Fibroblast of mammary gland (primary cell): ENCODE measurements at places on chromosomes 7 and 10.

DNA sequence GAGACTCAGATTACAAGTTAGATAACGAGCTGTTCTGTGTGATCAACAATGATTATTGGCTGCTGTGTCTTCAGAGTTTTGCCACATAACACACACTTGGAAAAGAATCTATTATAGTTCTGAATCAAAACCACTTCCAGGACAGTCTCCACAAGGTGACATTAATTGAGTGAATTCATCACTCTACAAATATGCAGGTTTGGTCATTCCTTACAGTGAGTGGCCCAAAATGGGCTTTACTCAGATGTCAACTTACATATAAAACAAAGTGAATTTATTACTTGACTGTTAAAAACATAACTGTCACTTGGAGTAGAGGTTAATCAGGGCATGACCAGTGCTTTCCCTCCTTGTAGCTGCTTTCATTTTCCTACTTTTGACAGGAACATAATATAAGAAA lies 984.3 kb downstream of the REEP3 start:
- DNase-seq: no peak

DNA sequence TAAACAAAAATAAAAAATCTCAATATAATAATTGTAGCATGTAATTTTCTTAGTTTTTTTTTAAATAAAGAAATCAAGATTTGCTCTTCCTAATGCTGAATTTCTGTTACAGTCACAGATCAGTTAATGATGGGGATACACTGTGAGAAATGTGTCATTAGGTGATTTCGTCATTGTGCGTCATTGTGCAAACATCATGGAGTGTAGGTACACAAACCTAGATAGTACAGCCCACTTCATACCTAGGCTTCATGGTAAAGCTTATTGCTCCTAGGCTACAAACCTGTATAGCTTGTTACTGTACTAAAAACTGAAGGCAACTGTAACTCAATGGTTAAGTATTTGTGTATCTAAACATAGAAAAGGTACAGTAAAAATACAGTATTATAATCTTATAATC lies 74.4 kb upstream of the LSM8 start:
- DNase-seq: no peak

GRCh38 chr10:129950676-129951075 lies 13.4 kb downstream of the EBF3 start:
- peak; percentile 38 for DNase-seq

DNA sequence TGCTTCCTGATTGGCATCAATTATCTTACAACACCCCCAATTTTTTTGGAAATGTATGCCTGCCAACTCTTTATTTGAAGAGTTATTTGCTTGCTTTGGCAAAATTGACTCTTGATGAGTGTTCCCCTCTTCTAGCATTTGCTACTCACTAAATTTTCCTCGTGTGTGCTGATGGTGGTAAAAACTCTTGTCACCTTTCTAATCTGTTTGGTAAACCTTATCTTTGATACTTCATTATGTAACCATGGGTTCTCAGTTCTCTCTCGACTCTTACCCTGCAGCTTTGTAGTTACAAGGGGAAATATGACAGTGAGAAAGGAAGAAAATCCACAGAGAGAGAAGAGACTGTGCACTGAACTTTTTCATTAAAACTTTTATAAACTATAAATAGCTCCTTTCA lies 102.5 kb downstream of the CDK14 start:
- DNase-seq: no peak

DNA sequence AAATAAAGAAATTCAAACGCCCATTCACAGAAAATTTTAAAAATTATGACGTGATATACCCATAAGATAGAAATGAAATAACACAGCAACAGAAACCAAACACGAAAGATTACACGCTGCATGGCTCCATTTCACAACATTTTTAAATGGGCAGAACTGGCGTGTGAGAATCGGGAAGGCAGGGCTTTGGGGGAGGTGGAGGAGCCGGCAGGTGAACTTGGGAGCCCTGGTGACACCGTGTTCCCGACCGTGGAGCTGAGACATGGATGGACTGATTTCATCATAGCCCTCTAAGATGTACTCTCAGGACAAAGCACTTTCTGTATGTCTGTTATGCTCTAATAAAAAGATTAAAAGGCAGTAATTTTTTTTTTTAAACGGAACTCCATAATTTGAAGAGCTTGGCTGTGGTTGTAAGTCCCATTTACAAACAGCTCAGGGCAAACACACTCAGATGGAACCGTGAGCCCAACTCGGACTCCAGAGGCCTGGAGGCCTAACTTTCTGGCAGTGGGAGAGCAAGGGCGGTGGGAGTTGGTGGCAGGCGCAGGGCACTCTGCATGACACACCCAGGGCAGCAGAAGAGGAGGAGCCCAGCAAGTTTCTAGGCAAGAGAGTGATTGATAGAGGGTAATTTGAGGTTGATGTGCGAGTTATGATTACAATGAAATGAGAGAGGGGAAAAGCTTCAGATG lies 203.4 kb downstream of the MAD1L1 start:
- DNase-seq: no peak

GRCh38 chr10:10667466-10667865 lies 350.2 kb upstream of the CELF2 start:
- DNase-seq: no peak

- no peak for DNase-seq
Observed at GRCh38 chr7:156194813-156195212, 382.6 kb upstream of the SHH start.

GRCh38 chr10:73113551-73113950 lies 3.3 kb downstream of the NUDT13 start:
- DNase-seq: peak; percentile 68

DNA sequence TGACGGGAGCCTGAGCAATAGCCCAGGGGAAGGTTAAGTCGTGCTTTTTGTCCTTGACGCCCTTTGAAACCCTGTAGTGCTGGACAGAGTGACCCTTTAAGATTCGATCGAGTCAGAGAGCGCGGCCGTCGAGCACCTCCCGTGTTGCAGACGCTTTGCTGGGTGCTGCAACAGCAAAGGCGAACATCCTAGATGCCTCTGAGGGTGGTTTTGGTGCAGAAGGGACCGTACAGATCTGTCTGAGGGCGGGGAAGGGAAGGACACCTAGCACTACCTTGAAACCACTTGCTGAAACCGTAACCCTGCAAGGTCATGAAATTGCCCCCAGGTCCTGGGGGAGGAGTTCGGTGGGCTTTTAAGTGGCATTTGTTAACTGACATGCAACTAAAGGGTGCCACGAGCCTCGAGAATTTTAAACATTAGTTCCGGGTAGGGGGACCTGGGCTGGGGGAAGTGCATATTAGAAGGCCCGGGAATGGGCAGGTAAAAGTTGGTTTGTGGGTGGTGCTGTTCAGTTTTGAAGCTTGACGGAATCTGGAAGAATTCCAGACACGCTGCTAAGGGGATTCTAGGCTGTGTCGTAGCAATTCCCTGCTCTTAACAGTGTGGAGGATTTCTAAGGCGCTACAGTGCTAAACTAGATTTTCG lies 786 bp downstream of the ATP5F1C start:
- DNase-seq: peak; percentile 37

- peak; percentile 82 for DNase-seq
Observed at GRCh38 chr7:191981-192649, at the start of gene FAM20C. TSS of gene FAM20C (plus strand) at chr7:192571. CDS start at chr7:193200, 629 bp downstream.

- no peak for DNase-seq
Observed at GRCh38 chr10:128900456-128900855, 566.6 kb upstream of the MGMT start.

- no peak for DNase-seq
Observed at GRCh38 chr10:86944031-86944419, 13.4 kb downstream of the MMRN2 start.

GRCh38 chr7:128114806-128115205 lies 83.6 kb upstream of the LRRC4 start:
- no peak for DNase-seq

- no peak for DNase-seq
Observed at GRCh38 chr10:97200616-97201015, 14.9 kb upstream of the SLIT1 start.

DNA sequence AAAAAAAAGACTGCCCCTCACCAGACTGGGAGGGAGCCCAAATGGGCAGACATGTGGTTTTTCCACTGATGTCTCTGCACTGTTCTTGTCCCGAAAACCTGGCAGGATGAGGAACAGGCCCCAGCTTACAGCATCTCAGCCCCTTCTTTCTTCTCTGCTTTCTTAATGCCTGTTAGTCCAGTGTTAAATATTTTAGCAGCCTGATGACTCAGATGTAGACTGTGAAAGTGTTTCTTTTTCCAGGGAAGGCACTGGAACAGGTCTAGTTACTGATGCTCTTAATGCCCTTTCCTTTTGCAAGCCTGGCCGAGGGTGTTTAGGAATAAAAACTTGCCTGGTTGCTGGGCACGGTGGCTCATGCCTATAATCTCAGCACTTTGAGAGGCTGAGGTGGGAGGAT lies 107.7 kb downstream of the TACC2 start:
- no peak for DNase-seq

DNA sequence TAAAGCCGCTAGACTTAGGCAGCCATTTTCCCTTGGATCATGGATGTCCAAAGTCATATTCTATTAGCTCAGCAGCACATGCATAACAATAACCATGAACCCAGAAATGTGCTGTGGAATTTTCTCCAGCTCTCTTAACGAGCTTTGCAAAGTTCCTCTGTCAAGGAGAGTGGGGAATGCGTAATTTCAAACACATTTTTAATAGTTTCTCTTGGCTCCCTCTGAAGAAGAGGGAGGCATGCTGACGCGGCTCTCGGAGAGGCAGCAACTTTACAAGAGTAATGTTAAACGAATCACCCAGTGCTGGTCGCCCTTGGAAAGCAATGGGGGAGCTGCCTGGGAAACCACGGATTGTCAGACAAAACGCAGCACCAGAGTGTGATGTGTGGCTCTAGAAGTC lies 114.8 kb downstream of the RAB18 start:
- DNase-seq: no peak

GRCh38 chr10:102555781-102556328 lies 52.1 kb downstream of the SUFU start:
- DNase-seq: peak; percentile 83

GRCh38 chr7:139702811-139703486 lies 74.8 kb downstream of the HIPK2 start:
- no peak for DNase-seq

- no peak for DNase-seq
Observed at GRCh38 chr7:43727494-43727893, 1.8 kb downstream of the COA1 start.

- no peak for DNase-seq
Observed at GRCh38 chr7:138126928-138127327, 50.7 kb downstream of the AKR1D1 start.

GRCh38 chr10:24887855-24888231 lies 64.6 kb downstream of the PRTFDC1 start:
- no peak for DNase-seq

DNA sequence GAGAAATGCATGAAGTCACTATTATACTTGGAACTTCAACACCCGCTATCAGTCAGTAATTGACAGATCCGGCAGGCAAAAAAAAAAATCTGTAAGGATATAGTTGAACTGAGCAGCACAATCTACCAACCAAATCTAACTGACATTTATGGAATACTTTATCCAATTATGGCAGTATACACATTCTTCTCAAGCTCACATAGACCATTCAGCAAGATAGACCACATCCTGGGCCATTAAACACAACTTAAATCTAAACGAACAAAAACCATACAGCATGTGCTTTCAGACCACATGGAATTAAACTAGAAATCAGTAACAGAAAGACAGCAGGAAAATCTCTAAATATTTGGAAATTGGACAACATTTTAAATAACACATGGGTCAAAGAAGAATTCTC lies 112.7 kb downstream of the MPP7 start:
- DNase-seq: no peak

DNA sequence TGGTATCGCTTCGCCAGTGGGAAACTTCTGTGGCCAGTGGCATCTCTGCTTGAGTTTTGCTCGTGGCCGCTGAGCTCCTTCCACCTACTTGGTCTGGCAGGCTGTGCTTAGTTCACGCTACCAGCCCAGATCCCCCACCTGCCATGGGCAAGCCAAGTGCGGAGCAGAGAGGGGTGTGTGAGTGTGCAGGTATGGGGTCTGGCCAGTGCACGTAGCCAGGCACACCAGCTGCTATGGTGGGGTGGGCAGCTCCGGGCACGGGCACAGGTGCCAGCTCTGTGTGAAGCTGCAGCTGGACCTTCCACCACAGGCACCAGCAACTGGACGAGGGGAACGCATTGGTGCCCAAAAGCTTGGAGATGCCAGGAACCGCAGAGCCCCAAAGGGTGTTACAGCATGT lies 56.5 kb downstream of the ZNF777 start:
- no peak for DNase-seq

- peak; percentile 3 for DNase-seq
Observed at GRCh38 chr7:127983804-127984332, 47.4 kb downstream of the LRRC4 start.

- peak; percentile 85 for DNase-seq
Observed at GRCh38 chr10:60417024-60417423, 27.3 kb upstream of the ANK3 start.

DNA sequence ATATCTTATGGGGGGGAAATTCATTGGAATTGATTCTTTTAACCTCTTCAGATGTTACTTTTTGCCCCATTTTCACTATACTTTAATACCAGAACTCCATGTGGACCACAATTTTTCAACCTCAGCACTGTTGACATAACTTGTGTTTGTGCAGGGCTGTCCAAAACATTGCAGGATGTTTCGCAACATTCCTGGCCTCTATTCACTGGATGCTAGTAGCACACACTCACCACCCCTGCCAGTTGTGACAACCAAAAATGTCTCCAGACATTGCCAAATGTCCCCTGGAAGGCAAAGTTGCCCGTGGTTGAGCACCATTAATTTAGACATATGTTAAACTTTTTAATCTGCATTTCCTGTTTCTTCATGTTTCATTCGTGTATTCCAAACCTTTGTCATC lies 234.7 kb downstream of the GFRA1 start:
- peak; percentile 60 for DNase-seq

DNA sequence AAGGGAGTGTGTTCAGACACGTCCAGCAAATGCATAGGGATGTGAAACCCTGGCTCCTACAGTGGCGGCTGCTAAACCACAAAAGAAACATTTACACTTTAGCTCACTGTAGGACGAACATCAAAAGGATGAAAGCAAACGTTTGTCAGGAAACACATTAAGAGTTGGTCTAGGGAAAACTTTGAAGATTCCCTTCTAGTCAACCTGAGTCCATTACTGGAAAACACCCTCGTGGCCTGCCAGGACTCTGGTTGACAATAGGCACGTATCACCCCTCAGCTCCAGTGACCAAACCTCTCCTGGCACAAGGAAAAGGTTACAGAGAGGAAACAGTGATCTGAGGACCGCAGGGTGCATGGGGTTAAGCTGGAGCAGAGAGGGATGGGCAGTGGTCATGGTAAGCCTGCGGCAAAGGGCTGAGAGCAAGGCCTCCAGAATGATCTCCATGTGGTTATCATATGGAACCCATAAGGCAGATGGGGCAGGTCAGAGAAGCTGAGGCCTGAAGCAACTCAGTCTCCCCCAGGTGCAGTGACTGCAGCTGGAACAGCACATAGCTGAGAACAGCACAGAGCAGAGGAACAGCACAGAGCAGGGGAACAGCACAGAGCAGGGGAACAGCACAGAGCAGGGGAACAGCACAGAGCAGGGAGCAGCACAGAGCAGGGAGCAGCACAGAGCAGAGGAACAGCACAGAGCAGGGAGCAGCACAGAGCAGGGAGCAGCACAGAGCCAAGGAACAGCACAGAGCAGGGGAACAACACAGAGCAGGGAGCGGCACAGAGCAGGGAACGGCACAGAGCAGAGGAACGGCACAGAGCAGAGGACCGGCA lies 49.9 kb downstream of the CHST15 start:
- DNase-seq: no peak
